H1 (cell line): ENCODE measurements at places on chromosomes 12 and 14.

DNA sequence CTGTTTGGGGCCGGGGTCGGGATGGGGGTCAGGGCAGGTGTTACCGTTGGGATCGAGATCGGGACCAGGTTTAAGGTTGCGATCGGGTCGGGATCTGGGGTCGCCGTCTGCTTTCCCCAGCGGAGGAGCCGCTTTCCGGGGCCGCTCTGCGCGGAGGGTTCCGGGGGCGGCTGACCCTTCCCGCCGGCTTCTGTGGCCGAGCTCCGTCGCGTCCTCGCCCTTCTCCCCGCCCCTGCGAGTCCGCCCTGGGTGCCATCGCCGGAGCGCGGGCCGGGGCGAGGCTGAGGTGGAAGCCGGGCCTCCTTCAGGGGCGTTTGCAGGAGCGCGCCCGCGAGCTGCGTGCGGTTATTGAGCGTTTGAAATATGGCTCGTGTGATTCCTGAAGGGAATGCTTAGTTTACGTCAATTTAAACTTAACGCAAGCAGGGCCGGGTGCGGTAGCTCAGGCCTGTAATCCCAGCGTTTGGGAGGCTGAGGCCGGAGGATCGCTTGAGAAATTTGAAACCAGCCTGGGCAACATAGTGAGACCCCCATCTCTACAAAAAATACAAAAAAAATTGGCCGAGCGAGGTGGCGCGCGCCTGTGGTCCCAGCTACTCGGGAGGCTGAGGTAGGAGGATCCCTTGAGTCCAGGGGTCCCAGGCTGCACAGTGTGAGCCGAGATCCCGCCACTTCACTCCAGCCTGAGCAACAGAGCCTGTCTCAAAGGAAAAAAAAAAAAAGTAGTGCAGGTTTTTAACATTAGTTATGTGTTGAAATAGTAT, 620 bp downstream of the PGAM5 start:
- DNase-seq, result peak; percentile 72

DNA sequence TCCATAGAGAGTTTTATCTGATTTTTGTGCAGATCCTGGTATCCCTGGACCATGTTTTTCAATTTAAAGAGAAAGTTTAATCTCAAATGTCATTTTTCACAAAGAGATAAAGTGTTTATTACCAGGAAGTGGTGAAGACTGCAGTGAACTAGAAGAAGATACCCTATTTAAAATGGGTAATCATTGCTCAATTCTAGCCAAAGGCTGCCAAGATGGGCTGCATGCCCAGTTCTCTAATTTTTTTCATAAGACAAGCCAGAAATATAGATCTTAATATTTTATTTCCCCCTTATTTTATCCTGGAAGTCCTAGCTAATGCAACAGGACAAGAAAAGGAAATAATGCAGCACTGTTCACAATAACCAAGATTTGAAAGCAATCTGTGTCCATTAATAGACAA, 343.5 kb downstream of the PCNX1 start:
- no peak for DNase-seq

DNA sequence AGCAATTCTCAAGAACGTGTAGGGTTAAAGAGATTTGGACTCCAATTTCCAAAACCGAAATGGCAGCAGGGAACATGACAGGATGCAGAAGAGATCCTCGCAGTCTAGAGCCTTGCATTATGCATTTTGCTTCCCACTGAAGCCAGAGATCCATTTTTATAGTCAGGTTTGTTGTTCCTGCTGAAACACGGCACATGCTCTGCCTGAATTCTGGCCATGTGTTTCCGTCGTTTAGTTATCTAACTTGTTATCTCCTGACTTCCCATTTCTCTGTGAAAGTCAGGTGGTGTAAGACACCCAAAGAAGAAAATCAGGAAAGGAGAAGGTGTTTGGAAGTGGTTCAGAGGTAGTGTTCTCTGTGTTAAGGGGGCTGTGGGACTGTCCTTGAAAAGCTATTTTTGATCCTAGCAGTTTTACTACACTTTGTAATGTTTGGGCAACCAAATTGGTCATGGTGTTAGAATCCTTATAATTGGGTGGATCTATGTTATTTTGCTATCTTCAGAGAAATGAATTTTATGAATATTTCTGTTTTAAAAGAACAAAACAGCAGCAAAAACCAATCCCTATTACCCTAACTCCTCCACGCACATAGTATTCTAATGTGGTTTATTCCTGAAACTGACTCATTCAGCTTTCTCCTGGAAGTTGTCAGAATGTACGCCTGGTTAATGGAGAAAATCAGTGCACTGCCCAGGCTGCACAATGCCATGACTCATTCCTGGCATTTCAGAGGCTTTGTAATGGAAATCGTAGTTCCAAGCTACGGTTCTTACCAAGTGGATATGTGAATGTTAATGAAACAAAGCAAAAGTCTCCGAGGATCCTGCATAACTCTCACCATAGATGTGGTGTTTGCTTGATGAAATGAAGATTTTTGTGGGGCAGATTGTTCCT, 110.1 kb downstream of the SAMD4A start:
- DNase-seq, result no peak

- DNase-seq, result no peak
These were observed 3.9 kb downstream of the MPHOSPH9 start for GRCh38 chr12:123229051-123229450.

DNA sequence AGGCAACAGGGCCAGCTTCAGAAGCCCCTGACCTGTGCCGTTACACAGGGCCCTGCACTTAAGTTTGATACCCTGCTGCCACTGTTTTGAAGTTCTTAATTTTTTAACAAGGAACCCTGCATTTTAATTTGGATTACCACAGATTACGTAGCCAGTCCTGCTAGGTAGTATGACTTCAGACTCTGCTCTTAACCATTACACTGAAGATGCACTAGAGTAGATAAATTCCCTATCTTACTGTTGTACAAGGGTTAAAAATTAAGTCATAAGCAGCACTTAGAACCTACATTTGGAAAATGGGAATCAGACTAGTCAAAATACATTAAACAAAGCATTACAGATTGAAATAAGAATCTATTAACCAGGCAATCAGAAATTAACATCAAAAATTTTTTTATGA, 2.3 kb downstream of the GNPNAT1 start:
- no peak for DNase-seq

DNA sequence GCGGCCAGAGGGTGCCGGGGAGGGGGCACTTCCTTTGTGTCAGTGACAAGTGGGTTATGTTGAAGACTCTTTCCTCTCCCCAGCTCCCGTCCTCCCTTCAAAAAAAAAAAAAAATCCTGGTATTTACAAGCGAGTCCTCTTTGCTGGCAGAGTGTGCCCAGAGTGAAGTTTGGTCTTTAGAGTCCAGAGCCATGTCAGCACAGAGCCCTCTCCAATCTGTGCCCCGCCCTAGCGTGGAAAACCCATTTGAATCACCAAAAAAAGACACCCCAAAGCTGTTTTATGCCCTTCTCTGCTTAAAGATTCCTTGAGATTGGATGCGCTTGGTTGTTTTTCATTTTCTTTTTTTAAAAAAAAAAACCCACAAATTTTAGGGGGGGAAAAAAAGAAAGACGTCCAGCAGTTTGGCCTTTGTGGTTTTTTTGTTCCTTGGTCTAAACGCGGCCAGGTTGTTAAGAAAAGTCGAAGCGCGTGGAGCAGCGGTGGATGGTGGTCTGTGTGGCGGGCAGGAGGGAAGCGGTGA, 3.3 kb downstream of the NKX2-1 start:
- DNase-seq, result peak; percentile 50

DNA sequence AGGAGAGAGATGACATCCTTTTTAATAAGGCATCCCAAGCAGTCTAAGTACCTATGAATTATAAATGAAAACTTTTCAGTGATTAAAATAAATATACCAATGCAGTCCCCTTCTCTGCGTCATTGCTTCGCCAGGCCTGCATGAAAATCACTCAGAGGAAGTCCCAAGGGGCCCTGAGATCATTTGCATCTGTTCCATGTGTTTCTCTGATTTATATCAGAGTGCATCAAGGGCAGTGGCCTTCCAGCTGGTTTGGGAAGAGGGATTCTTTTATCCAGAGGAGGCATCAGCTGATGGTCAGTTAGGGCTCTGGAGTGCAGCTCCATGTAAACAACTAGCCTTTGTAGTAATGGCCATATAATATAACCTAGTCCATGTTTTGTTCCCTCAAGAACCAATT, 210.1 kb downstream of the RGS6 start:
- no peak for DNase-seq

DNA sequence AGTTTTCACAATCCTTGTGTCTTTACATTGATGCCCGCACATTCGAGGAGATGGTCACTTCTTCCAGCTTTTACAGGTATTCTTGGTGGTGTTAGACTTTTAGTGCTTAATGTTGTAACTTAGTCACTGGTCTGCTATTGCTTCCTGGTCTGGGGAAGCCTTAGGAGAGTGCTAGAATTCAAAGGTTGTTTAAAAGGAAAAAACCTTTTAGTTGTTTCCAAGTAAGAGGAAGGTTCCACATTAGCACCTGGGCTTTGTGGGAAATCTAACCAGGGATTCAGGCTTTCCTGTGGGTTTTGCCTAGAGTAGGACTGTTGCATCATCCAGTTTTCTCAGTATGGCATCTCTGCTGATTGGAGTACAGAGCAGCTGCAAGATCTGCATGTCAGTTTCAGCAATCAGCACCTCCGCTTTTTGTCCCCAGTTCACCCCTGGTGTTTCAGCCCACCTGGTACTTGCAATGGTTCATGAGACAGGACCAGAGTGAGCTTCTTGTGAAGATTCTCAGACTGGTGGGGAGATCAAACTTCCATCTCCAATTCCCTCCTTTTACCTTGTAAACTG, 44.0 kb upstream of the PLBD1 start:
- no peak for DNase-seq

DNA sequence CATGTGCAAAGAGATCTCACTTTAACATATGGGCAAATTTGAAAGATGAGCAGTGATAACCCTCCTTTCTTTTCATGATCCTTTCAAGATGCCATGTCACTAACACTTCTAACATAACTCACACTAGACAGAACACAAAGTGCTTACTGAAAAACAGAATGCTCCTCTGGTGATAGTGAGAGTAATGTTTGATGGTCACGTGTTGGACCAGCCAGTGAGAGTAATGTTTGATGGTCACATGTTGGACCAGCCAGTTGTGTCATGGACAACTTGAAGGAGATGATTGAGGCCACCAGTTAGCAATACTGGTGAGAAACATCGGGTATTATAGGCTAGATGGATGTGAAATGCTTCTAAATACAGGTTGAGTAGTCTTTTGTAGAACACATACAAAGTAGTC, 5.7 kb downstream of the NEUROD4 start:
- no peak for DNase-seq

DNA sequence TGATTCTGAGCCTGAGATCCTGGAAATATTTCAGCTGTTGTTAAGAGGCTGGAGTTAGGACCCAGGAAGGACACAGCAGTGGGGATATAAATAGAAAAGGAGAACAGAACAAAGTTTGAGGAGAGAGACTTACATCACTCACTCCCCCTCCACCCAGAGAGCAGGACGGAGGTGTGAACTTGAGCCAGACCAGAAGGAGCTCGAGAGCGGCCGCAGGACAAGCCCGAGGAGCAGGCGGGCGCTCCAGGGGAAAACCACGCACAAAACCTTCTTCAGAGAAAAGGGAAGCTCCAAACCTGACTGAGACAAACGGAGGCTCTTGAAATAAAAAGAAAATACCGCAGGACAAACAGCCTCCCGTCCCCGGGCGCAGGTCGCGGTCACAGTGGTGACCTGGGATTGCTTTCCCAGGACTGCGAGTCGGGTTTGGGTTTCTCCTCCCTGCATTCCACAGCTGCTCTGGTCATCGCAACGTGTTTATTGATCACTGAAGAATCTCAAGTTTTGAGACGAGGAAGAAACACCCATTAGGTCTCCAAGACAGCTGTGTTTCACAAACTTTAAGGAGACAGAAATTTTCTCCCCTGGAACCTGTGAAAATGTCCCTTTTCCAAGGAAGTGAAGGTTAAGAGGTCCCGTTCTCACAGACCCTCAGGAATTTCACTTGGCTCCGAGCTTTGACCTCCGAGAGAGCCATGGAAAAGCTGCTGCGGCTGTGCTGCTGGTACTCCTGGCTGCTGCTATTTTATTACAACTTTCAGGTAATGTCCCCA, at the start of gene ADGRD1:
Gene ADGRD1 (plus strand): TSS at position 137 of the 773 bp plus-strand sequence. CDS start 559 bp downstream, at position 696.
- DNase-seq, result no peak

DNA sequence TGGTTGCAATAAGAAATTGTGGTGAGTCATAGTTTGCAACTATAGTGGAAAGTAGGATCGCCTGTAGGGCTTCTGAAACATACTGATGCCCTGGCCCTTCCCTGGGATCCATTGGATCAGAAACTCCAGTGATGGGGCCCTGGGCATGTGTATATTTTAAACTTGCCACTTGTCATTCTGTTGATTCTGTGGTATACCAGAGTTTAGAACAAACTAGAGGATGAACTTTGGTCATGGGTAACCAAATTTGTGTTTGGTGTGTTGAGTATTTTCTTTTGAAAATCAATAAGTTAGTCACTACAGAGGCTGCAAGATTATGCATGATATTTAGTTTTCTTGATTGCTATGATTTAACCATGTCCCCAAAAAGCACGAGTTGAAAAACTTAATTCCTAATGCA, 142.2 kb downstream of the SLC15A5 start:
- DNase-seq, result no peak

DNA sequence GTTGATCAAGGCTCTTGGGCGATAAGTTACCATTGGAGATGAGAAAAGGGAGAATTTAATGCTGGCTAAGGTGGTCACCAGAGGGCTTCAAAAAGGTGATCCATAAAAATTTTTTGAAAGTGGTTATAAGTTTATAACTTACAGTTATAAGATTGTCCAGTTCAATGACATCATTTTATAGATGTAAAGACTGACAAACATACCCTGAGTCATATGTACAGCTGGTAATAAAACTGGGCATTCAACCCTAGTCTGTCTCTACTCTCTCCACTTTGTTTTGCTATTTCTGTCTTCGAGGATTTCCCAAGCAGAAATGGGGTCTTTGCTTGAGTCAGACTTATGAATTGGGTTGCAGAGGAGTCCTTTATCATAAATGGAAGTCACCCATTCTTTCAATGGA, 454.0 kb downstream of the SOX5 start:
- no peak for DNase-seq

GRCh38 chr14:98347686-98348085, 924.3 kb downstream of the BCL11B start:
- DNase-seq, result no peak

GRCh38 chr12:54159140-54159539, 29.6 kb downstream of the SMUG1 start:
- DNase-seq, result peak; percentile 88
